ENCODE measurements at places on chromosomes 7 and 10.

- DNase-seq: no peak
Observed at GRCh38 chr10:76774987-76775603, 862.5 kb downstream of the KCNMA1 start.

GRCh38 chr7:98073047-98073446, 33.6 kb upstream of the LMTK2 start:
- DNase-seq: no peak

DNA sequence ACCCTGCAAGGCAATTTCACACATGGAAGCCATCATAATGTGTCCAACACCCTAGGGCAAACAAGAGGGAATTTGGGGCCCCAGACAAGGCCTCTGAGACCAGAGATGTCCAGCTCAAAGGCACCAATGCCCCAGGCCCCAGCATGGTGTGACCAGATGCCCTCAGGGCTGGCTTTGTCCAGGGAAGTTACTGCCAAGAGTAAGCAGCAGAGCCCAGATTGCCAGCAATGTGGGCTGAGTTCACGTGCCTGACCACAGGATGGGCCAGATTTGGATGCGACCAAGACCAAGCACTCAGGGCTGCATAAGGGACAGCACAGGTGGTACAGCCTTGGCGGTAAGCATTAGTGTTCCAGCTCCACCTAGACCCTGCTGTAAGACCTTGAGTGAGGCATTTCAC, 12.7 kb downstream of the MYOF start:
- no peak for DNase-seq

- no peak for DNase-seq
Observed at GRCh38 chr7:21538936-21539495, 3.8 kb upstream of the DNAH11 start.

DNA sequence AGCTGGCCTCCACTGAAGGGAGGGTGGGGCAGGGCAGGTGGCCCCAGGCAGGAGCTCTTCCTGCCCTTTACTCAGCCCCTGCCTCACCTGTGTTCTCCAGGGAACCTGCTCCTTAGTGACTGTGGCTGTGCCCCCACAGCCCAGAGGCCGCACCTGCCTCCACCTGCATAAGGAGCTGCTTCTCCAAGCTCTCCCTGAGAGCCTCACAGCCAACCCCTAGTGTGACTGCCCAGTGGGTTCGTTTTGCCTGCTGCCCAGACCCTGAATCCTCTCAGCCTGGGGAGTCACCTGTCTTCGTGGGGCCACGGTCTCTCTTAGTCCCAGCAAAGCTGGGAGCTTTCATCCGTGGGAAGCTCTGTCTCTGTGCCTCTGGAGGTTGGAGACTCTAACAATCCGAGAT, 94.4 kb downstream of the GLRX3 start:
- no peak for DNase-seq

DNA sequence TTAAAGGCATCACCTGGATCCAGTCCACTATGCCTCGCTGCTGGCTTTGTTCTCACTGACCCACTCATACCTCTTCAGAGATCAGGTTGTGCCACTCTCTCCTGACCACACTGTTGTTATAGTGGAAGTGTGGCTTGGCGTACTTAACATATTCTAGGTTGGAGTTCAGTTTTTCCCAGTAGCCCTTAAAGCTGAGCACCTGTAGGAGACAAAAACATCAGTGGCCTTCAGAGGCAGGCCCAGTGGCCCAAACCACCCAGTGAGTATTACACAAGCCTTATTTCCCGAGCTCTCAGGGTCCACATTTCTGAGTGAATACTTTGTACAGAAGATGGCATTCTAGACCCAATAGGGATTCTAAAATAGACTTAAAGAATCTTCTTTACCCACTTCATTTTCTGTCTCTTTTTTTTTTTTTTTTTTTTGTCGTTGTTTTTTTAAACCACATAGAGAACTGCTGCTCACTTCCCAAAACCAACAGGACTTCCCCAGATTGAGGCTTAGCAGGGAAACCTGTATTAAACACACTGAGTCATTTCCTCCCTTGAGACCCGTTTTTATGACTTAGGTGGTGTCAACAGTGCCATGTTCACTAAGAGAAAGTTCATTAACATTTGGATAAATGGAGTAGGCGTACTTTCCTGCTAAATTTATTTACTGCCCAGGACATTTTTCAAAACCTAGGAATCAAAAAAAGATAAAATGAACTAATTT, 85.8 kb downstream of the GSAP start:
- DNase-seq: no peak

GRCh38 chr10:13500201-13500600, 28.6 kb downstream of the BEND7 start:
- DNase-seq: no peak

- DNase-seq: no peak
Observed at GRCh38 chr10:11407939-11408338, 203.5 kb downstream of the USP6NL start.

- DNase-seq: no peak
Observed at GRCh38 chr10:27783660-27784059, 38.0 kb upstream of the MKX start.

DNA sequence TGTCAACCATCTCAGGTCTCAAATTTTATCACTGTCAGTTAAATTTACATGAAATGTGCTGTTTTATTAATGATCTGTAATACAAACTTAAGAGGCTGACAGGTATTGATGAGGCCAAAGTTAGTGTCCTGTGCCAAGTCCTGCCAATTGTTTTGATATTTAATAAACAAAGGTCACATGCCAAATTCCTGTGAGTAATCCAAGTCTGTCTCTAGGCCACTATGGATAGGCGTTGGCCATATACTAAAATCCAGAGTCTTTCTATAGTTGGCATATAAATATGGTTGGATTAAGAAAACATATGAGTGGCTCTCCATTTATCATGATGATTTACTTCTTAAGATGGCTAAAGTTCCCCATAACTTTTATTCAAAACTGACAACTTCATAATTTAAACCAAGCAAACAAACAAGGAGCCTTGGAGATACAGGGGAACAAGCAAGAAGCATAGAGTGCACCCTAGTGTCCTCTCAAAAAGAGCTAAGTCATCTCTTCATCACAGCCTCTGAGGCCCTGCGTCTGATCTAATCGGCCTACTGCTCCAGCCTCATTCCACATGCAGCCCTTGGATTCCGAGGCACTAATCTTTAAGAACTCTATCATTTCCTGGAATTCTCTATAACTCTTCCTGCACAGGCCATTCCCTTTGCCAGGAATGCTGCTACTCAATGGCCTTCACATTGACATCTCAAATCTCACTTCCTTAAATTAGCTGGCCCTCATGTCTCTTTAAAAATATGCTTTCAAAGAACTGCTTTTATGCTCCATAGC, 32.7 kb upstream of the NRCAM start:
- DNase-seq: no peak

DNA sequence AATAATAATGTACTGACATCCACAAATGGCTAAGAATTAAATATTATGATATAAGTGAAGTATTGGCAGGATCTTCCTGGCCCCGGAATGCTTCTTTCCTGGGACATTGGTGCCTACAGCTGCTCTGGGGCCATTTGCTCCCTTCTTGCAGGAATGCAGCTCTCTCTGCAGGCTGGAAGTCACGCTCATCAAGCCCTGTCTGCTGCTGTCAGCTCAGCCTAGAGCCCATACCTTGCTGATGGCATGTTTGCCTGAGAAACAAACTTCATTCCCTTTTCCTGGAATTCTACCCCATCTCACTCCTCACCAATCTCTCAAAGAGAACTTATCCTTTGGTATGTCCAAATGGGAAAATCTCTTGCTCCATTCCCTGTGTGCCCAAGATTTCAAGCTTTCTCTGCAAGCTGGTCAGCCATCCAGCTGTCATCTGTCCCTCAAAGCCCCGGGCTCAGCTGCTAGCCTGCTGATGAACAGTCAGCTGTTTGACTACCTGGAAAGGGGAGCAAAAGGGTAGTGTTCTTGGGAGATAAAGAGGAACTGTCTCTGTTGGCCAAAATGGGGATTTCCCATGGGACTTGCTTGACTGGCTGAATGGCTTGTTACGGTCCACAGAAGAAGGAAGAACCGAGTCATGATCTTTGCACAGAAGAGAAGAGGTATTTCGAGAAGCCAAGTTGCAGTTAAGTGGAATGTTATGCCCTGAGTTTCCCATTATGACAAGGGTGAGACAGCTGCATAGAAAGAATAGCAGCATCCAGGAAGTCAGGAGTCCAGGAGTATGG, 12.0 kb upstream of the RASSF4 start:
- DNase-seq: no peak

DNA sequence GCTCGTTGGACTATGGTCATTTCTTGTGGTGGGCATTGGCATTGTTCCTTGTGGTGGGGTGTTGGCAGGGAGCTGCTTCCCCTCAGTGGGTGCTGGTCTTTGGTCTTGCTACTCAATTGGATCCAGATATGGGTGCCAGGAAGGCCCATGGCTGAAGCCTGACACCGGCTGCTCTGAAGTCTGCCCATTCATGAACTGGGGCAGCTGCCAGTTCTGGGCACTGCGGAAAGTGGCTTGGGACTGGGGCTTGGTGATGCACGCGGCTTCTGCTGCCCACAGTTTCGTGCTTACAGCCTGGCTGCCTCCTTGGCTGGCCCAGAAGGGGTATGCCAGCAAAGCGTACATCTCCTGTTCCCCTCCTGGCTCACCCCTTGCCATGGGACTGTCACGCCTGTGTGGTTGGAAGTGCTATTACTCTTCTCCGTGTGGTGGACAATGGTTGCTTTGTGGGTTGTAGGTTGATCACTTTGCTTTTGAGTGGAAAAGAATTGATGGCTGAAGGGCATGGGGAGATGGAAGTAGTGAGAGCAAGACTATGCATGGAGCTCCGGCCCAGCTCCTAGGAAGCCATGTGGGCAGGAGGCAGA, 54.7 kb downstream of the ADAMTS14 start:
- no peak for DNase-seq

GRCh38 chr7:122454776-122455507, 150.4 kb upstream of the FEZF1 start:
- DNase-seq: no peak

GRCh38 chr10:13839030-13839429, 252.3 kb downstream of the PRPF18 start:
- no peak for DNase-seq

DNA sequence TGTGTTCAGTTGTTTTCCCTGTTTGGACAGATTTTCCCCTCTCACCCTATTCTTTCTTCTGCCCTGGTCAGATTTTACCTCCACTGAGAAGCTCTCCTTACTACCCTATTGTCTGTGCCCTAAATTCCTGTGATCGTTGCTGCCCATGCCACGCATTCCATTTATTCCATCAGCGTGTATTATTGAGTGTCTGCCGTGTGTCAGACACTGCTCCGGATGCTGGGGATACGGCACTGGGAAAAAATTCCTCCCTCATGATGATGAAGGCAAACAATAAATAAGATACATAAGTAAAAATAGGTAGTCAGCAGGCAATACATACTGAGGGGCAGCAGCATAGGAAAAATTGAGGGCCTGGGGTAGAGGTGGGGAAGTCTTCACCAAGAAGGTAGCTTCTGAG, 86.8 kb downstream of the FANK1 start:
- DNase-seq: no peak

- no peak for DNase-seq
Observed at GRCh38 chr7:157020514-157021070, 10.1 kb upstream of the MNX1 start.

DNA sequence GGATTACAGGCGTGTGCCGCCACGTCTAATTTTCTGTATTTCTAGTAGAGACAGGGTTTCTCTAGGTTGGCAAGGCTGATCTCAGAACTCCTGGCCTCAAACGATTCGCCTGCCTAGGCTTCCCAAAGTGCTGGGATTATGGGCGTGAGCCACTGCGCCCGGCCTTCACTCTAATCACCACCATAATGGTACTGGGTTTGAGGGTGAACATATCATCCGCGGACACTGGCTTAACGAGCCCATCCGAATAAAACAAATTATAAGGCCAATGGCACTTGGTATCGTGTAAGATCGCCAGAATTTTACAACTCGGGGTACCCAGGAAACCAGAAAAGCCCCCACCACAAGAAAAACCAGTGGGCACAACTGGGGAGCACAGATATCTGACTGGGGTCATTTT, 580 bp downstream of the FAM200A start:
- no peak for DNase-seq

DNA sequence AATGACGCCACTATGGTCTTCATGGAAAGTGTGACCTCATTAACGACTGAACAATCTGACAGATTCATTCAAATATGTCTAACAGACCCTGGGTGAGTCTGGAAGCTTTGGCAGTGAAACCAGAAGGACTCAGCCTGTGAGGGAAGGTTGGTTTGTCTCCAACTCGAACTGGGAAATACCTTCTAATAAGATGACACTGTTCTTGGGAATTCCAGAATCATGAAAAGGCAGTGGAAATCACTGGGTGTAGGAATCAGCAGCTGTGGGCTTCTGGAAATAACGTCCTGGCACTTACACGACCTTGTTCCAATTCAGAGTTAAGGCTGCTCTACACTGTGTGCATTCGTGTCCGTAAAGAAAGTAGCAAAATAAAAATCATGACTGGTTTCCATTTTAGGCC, 75.1 kb downstream of the DGKI start:
- no peak for DNase-seq

DNA sequence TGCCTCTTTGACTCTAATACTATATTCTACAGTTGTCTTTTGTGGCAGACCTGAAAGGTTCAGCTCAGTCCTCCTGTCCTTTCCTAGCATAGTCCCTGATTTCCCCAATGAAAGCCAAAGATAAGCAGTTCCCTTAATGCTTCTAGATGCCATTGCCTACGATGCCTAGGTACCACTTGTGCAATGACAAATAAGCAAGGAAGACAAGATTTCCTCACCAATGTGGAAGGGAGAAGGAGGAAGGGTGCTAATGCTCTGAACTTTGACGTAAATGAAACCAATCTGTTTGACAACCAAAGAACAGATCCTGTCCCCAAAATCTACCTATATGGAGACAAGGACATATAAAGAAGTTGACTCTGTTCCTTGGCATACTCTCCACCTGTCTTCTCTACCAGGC, 393.3 kb downstream of the KCNMA1 start:
- DNase-seq: no peak

- DNase-seq: no peak
Observed at GRCh38 chr7:155985518-155986250, 173.4 kb upstream of the SHH start.

DNA sequence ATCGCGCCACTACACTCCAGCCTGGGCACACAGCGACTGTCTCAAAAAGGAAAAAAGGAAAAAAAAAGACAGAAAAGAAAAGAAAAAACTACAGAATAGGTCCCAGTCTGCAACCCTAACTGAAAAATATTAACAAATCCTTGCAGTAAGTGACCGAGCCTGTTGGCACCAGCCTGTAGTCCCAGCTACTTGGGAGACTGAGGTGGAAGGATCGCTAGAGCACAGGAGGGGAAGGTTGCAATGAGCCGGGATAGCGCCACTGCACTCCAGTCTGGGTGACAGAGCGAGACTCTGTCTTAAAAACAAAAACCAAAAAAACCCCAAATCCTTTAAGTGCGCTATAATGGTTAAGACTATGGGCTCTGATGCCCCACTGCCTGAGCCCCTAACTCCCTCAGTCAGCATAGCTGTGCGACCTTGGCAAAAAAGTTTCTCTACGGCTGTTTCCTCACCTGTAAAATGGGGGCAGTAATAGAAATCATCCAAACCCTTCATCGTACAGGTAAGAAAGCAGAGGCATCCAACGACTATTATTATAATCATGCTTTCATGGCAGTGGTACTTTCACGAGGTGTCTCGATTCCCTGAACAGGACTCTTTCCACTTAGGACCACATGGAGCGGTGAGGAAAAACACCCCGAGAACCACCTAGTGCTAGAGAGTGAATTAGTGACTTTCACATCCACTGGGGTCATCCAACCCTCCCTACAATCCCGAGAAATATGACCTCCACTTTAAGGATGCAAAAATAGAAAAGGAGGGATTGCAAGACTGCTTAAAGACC, 755 bp downstream of the TOMM7 start:
- no peak for DNase-seq

Data from activated CD8-positive, alpha-beta memory T cell treated with anti-CD3 and anti-CD28 coated beads for 1 hour (primary cell).